ENCODE measurements at places on chromosomes 12 and 14.
A peak's percentile ranks its signal among the peaks of the same experiment; 100 is the strongest.

DNA sequence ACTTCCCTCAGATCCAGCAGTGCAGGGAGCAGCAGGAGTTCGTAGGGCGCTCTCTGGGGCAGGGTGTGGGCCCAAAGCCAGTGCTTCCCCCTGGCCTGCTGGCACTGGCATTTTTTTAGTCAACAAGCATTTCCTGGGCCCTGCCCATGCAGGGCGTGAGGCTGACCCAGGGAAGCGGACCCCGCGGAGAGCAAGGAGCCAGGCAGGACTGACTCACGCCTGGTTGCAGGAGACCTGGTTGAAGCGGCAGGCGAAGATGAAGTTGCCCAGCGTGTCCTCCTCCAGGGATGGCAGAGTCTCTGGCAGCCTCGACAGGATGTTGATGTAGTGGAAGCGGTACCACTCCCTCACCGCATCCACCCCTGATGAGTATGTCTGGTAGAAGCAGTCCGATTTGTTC, 13.5 kb downstream of the SCNN1A start:
- no peak for DNase-seq

GRCh38 chr12:104671409-104672095, 214.8 kb downstream of the CHST11 start:
- no peak for DNase-seq

- DNase-seq, result no peak
Measured at GRCh38 chr14:36773558-36773957, 111.9 kb downstream of the PAX9 start.

- no peak for DNase-seq
Measured at GRCh38 chr14:54866588-54866987, 36.0 kb downstream of the GCH1 start.

DNA sequence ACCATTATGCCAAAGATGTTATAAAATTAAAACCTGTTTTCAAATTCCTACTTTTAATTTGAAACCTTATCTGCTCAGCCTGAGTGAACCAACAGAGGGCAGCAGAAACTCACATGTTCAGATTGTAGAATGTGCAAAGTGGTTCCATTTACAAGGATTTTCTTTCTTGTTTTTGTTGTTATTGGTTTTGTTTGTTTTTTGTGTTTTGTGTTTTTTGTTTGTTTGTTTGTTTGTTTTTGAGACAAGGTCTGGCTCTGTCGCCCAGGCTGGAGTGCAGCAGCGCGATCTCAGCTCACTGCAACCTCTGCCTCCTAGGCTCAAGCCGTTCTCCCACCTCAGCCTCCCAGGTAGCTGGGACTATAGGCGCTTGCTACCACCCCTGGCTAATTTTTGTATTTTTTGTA, 22.8 kb upstream of the GARIN2 start:
- peak; percentile 6 for DNase-seq

Measured in germinal center (tissue), 1 donor.